Activated CD8-positive, alpha-beta memory T cell treated with anti-CD3 and anti-CD28 coated beads, Interleukin-2, amount 10 ng/mL, durations not matched to agents 7 days and 5 days (primary cell): ENCODE measurements at places on chromosomes 11 and 22.

DNA sequence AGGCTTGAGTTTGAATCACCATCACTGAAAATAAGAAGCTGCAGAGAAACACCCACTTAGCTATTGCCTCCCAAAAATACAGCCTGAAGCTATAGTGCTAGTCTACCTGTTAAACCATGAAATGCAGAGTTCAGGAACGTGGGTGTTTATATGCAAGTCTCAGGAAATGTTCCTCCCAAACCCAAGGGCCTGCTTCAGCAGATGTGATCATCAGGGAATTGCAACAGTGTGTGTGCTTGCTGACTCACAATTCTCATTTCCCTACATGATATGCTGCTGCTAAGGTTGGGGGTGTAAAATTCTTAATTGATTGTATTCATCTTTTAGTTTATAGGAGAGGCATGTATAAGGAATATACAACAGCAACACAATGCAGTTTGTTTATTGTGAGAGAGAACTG, 49.6 kb downstream of the NUP98 start:
- no peak for DNase-seq

DNA sequence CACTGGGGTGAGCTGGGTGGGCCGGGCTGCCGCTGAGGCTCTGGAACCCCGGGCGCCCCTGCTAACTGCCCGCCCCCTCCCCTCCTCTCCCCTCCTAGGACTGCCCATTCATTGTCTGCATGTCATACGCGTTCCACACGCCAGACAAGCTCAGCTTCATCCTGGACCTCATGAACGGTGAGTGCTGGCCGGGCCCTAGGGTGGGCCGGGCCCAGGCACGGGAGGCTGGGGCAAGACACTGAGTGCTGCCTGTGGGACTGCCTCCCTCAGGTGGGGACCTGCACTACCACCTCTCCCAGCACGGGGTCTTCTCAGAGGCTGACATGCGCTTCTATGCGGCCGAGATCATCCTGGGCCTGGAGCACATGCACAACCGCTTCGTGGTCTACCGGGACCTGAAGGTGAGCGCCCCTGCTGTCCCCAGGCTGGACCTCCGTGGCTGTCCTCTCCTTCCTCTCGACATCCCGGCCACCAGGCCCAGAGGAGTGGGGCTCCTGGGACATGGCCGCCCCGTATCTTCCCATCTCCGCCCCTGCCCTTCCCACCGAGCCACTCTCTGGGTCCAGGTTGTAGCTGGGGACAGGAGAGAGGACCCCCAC, 7.5 kb upstream of the ANKRD13D start:
- DNase-seq = no peak

DNA sequence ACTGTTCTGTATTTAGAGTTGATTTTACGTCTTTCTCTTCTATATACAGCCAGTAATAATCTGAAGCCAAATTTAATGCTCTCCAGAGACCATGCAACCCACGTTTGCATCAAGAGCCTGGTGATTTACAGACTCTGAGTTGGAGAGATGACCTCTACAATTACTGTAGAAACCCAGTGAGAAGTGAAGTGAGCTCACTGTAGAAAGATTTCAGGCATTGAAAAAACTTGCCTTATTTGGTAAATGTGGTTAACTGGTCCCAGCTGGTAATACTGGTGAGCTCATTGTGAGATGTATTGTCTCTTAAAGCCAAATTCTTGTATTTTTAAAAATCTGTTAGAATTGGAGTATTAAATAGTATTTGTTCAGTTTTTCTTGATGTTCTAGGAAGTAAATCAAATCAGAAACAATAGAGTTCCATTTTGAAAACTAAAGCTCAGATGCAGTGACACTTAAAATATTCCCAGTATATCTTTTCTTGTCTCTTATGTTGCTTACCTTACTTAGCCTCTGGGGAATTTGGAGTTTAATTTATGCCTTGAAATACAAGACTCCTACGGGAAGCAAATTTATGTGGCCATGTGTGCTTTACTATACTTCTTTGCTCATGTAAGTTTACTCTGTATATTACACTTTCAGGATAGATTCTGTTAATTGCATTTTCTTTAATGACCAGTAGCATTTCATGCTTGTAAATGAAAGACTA, 189.9 kb downstream of the ARHGAP42 start:
- no peak for DNase-seq

DNA sequence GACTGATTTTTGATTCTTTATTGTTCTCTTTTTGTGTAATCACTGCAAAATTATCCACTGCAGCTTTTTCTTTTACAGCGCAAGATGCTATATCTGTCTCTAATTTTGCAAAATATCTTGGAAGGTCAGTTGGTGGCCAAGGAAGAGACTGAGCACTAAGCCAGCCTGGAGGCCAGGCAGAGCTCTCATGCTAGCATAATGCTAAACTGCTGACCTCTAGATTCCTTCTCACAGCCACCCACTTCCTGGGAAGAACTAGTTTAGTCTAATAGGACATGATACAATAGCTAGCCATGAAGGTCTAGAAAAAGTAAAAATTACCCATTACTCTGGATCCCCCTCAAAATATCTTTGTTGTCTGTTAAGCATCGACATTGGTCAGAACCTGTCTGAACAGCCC, 227.2 kb upstream of the ARHGAP20 start:
- DNase-seq = no peak

- no peak for DNase-seq
Measured at GRCh38 chr11:71843858-71844257, 10.9 kb downstream of the DEFB108B start.

DNA sequence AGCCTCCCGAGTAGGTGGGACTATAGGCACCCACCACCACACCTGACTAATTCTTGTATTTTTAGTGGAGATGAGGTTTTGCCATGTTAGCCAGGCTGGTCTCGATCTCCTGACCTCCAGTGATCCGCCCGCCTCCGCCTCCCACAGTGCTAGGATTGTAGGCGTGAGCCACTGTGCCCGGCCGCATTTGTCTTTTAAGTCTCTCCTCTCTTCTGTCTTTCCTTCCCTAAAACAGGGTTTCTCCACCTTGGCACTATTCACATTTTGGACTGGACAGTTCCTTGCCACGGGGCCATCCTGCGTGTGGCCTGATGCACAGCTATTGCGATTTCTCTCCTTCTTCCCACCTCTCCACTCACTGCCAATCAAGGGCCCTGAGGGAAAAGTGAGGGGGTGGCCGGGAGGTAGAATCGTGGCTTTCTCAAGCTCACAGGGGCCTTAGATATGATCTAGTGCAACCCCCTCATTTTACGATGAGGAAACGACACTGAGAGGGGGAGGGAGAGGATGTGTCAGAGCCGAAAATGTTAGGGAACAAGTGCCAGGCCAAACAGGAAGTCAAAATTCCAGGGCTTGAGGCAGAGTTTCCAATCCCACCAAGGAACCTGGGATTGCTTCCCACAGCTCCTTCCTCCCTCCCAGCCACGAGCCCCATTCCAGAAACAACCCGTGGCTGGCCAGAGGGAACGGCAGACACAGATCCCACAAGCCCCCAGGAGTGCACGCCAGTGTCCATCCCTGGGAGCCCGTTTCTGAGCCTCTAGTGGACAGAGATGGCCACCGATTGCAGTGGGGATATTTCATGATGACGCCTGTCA, 21.2 kb downstream of the SCGB1A1 start:
- no peak for DNase-seq

- DNase-seq = no peak
Measured at GRCh38 chr11:132914600-132914999, 617.7 kb downstream of the OPCML start.

DNA sequence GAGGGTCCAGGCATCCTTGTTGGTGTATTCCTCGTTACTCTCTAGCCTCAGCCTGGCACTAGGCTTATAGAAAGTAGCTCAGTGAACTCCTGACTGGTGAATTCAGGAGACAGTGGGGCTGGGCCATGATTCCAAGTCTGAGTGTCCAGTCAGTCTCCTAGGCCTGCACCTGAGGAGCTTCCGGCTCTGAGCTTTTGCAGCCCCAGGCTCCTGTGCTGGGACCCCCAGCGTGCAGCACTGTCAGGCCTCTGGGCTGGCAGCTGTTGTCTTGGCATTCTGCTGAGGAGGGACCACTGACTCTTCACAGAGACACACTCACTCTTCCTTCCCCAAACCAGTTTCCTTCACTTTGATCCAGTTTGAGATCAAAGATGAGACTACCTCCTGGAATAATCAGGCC, 82.4 kb downstream of the CTTN start:
- no peak for DNase-seq
